CD4-positive, alpha-beta T cell treated with Interleukin-15 for 4 hours (primary cell): ENCODE measurements at places on chromosomes 5 and 9.
A peak's percentile ranks its signal among the peaks of the same experiment; 100 is the strongest.

DNA sequence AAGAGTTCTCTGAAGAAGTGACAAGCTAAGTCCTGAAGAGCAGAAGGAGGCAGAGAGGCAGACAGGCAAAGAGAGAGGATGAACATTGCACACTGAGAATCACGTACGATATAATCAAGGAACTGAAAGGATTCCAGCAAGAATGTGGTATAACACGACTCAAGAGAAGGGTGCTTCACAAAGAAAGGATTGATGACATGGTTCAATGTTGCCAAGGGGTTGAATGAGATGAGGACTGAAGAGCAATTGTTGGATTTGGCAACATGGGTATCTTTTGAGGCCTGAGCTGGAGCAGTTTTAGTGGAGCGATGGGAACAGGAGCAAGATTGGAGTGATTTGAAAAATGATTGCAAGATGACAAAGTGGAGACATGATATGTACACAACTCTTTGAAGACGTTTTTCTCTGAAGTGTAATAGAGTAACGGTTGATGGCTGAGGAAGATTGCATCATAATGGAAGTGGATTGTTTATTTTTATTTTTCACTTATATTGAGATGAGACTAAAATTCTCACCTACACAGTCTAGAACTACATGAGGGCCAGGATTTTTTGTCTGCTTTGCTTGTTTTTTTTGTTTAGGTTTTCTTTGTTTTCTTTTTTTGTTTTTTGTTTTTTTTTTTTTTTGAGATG lies 1049.9 kb upstream of the WWC1 start:
- no peak for DNase-seq

DNA sequence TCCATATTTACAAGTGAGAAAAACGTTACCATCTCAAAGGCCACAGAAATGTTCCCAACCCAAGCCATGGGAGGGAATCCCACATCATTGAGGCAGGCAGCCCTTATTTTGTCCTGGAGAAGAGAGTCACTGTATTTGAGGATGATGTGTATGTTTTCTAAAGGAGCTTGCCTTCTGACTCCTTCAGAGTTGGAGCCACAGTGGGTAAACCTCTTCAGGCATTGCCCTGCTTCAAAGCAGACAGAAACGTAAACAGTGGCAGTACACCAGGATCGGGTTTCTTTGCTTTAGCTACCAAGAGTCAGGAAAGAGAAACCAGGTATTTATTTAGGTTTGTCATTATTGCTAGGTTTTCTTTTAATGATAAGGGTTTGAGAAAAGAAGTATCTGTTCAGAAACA lies 45.7 kb downstream of the MUSK start:
- no peak for DNase-seq

GRCh38 chr5:99614888-99615287 lies 686.1 kb upstream of the CHD1 start:
- no peak for DNase-seq

GRCh38 chr5:112951124-112951702 lies 25.4 kb upstream of the DCP2 start:
- DNase-seq, result no peak

GRCh38 chr5:125607018-125607417 lies 816.2 kb upstream of the GRAMD2B start:
- no peak for DNase-seq

- peak; percentile 48 for DNase-seq
Measured at GRCh38 chr5:40678026-40678425, 1.7 kb upstream of the PTGER4 start.

DNA sequence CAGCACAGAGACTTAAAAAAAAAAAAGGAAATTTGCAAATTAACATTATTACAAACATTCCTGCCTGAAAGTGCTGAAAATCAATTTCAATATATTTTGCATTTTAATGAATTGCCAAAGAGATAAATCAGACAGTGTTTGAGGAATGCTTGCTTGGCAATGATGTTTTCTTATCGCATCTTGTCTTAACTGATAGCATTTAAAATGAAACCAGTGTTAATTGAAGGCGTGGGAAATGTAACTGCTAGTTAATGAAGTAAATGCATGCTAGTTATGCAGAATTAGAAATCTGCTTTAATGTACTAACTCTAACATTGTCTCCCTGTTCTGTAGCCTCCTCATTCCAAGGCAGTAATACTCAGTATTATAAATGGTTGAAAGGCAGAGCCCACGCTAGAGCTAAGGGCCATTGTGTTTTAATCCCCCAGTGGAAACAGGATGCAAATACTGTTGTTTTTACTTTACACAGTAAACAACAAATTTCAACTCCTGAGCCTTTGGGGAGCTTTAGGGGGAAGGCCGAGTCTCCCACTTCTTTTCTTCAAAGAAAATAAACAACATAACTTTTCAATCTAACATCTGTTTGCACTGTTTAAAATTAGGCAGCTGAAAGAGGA lies 586.9 kb downstream of the TLE4 start:
- no peak for DNase-seq

DNA sequence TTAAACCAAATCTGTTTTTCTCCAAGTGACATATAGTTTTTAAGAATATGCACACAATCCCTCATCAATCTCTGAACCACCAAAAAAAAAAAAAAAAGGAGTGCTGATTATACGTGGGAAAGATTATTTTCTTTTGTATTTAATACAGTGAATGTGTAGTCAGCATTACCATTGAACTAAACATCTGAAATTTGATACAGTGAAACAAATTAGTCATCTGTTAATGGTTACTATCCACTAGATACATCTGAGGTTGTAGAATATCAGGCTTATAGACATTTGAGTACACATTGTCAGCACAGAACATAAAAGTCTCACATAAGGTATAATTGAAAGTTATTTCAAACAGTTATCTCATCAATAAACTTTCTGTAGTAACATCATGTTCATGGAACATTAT lies 87.0 kb downstream of the SLF1 start:
- DNase-seq, result no peak

DNA sequence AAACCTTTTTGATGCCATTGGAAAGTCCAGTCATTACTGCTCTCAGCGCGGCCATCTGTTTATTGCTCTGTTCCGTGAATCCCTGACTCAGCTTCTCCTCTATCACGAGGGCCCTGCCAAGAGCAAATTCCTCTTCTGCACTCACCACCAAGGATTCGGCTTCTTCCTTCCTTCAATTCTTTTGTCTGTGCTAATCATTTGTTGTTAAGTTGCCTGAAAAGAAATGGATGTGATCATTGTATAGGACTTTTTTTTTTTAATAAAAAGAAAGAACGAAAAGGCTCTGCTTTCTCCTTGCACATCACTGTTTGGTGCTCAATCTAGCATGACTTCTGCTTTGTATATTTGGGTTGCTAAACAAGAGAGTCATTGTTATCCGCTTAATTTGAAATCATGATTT lies 128.7 kb upstream of the PIK3R1 start:
- DNase-seq, result no peak

DNA sequence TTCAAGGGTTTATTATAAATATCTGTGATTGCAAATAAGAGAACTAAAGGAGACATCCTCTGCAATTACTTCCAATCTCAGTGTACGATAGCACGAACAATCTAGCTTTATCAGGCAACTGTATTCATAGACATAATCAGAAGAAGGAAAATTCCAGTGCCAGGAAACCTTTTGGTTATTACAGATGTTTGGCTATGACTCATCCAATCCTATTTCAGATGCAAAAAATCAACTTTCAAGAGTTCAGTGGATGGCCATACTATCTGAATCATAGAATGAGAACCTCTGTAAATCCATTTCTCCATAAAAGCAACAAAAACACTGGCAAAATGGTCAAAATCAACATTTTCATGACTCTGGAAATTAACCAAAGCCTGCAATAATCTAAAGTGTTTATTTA lies 37.9 kb downstream of the GAS1 start:
- DNase-seq, result no peak

DNA sequence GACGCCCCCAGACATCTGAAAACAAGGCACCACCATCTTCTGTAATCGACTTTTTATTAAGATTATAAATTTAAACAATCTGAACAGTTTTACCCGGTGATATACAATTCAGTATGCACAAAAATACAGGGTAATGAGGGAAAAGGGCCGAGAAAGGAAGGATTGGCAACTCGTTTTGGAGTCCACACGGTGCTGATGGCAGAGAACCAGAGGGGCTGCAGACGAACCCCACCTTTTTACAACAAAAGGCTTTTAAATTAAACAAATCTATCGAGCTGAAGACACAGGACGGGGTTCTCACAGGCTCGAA lies 2.6 kb downstream of the IER5L start:
- no peak for DNase-seq

GRCh38 chr5:110611817-110612216 lies 114.7 kb downstream of the TMEM232 start:
- no peak for DNase-seq

DNA sequence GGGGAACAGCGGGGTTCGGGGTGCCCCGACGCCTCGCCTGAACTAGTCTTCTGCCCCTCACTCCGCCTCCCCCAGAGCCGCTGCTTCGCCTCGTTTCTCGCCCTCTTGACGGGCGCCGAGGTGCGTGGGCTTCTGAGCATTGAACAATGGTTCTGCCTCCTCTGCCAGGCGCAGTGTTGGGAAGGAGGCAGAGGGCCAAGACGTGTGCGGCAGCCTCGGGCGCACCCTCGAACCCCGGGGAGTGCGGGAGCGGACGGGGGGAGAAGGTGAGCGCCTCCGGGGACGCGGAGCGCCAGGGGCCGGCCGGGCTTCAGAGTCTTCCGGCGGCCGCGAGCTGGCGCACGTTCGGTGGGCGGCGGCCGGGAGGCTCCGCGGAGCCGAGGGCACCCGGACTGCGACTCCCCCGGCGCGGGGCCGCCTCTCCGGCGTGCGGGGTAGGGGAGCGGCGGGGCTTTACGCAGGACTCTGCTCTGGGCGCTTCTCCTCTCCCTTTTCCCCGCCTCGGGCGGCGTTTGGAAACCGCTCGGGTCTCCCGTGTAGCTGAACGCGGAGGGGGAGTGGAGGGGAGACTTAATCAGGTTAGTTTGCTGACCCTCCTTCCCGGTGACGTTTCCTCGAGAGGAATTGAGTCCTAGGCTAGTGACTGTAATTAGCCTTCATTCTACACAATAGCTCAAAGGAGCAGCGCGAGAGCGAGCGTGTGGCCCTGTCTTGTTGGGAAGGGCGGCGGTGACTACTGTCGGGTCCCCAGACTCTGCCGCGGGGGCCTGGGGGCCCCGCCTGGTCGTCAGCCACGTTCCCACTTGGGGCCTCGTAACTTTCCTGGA lies 1.1 kb downstream of the VLDLR start:
- no peak for DNase-seq

- no peak for DNase-seq
Measured at GRCh38 chr9:29144476-29144875, 1571.2 kb upstream of the C9orf72 start.

DNA sequence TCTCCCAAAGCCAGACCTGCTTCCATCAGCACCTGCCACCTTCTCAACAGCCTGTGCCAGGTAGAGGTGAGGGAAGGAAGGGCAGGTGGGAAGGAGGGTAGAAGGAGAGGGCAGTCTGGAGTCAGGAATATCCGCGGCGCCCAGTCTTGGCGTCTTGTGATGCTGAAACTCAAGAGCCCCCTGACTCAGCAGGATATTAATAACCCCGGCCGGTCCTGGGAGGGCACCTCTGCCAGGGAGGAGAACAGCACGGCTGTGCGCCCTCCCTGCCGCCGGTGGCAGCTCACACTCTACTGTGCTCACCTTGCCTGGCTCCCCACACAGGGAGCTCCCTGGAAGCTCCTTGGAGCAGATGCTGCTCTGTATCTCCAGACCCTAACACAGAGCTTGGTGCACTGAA lies 11.6 kb upstream of the NTNG2 start:
- DNase-seq, result no peak

GRCh38 chr5:17734011-17734410 lies 99.8 kb downstream of the TAF11L14 start:
- no peak for DNase-seq

DNA sequence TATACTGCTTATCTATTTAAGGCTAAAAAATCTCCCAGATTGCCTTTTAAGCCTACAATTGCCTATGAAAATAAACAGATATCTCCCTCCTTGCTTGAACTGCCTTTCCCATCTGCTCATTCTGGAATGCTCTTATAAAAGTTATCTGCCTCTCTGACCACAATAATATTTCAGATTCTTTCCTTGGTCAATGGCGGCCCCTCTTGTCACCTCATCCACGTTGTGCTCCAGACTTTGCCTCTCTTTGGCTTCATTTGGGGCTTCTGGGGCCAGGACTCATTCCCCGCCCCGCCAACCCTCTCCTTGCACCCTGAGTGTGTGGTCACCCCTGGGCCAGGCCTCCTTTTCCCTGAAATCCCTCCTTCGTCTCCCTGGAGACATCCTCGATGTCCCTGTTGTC lies 110.0 kb upstream of the RPS23 start:
- no peak for DNase-seq
